ENCODE measurements at places on chromosomes 7 and 10.

- no peak for DNase-seq
Observed at GRCh38 chr10:61784354-61785133, 117.0 kb upstream of the ARID5B start.

DNA sequence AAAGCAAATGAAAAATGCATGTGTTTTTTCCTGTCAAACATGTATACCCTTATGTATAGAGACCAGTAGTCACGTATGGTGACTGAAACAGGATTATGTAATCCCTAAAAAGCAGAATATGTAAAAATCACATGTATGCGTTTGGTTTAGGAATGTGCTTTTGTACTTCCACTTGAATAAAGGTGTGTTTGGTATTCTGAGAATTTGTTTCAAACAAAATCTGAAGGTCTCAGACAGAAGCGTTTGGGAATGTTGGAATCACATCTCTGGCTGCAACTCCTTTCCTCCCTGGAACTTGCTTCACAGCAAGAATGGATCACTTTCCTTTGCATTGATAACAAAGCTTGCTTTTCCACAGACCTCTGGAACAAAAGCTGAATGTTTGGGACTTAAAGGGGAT is 17.8 kb downstream of the ZNF655 start:
- no peak for DNase-seq

DNA sequence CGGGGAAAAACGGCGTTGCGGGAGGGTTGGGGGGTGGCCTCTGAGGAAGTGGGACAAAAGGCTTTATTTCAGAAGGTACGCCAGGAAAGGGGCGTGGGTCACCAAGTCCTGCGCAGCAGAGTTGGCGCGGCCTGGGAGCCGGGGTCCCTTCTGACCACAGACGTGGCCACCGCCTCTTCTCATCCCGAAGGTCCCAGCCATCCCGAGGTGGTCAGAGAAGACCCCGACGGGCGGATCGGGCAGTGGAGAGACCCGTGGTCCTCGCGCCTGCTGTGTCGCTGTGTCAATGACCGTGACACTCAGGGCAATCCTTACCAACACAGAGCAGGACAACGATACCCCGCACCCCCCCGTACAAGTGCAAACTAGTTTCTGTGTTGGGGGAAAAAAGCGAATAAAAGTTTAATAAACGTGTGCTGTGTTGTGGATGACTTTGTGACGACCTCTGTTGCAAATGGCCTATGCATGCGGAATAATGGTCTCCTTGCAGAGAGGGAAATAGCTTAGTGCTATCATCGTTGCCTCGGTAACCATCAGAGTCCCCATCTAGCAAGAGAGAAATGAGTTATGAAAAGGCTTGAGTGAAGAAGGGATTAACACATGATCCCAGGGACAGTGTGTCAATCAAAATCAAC is 19.4 kb upstream of the GATA3 start:
- no peak for DNase-seq

GRCh38 chr10:773562-774161 is 84.2 kb upstream of the DIP2C start:
- DNase-seq: no peak

DNA sequence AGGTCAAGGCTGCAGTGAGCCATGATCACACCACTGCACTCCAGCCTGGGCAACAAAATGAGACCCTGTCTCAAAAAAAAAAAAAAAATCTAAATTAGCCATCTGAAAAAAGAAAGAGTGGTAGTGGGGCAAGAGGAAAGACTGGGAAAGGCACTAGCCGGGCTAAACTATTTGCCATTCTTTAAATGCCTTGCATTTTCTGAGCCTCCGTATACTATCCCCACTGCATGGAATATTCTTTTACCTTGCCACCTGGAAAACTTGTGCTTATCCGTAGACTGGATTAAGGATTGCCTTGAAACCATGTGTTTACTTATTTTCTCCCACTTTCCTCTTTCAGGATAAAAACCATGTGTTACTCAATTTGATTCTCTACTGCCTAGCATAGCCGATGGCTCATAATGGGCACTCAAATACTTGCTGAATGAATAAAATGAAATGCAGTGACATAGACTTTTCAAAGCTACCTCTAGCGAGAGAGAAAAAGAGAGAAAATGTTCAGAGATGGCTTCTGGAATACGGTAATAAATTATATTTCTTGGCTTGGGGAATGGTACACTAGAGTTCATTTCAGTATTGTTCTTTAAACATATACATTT is 30.6 kb downstream of the HYCC1 start:
- no peak for DNase-seq

Measured in urothelium cell line (cell line).